ENCODE measurements at places on chromosomes 5 and 9.

DNA sequence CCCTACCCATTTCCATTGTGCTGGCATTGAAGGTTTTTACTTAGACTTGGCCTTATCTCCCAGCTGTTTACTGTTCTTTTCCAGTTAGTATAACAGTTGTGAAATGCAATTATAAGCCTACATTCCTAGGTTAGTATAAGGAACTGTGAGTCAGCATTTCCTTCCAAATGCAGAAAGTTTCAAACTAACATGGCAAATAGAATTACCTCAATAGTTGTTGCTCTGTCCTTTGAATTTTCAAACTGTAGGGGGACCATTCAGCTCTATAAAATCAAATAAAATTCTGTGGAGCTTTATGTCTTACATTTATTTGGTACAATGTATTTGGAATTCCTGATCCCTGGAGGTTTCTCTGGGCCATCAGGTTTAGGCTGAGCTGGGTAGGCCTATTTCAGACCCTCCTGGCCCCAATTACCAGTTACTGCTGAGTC lies 47.2 kb downstream of the ARHGEF28 start:
- DNase-seq = no peak

DNA sequence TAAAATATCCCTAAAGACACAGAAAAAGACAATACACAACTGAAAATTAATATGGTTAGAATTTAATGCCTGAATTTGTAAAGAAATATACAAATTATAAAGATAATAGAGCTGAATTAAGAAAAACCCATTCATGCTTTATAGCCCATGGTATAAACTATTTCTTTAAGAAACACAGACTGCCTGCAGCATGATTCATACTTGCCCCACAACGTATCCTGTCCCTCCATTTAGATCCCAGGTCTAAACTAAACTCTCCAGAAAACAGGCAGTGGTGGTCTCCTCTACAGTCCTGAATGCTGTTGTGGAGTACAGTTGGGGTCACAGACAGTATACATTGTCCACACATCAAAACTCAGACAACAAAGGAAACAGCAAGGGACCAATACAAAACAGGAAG lies 24.8 kb downstream of the IL6ST start:
- DNase-seq = no peak

DNA sequence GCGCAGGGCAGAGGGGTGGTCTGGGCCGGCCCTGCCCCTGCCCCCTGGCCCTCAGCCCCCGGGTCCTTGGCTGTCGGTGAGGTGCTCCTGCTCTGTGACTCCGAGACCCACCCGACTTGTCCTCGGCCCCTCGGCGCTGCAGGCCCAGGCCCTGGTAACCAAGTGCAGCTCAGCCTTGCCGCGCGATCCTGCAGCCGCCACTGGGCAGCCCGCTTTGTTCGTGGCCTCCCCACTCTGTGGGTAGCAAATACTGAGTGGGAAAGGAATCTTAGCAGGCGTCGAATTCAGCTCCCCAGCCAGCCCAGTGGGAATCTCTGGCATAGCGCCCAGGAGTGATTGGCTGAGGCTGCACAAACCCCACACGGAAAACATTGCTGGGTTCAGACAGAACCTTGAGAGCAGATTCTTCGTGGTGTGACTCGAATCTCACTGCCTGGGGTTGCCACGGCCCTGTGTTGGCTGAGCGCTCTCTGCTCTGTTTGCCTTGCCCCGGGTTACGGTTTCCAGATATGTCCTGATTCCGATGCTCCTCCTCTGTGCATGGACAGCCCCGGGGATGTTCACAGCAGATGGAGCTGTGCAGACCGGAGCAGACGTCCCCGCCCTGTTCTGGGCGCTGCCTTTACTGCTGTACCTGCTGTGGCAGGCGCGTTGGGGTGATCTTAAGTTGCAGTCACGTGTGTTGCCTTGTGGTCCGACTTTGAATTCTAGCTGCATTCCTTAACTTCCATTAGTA lies 13.4 kb upstream of the EXOC3 start:
- DNase-seq = no peak

DNA sequence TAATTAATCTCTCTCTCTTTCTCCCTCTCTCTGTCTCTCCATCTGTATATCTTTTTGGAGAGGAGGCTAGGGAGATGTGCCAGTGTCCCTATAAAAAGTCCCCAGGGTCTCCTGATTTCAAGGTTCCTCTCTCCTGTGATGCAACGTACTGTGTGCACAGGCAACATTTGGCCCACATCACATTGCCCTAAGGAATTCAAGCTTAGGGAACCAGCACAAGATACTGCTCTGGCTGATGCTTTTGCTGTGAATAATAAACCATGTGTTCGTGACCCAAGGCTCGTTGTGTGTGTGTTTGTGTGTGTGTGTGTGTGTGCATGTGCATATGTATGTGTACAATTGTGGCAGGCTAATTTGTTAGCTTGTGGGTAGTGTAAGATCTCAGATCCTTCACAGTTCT lies 9.7 kb downstream of the SPATA9 start:
- no peak for DNase-seq

DNA sequence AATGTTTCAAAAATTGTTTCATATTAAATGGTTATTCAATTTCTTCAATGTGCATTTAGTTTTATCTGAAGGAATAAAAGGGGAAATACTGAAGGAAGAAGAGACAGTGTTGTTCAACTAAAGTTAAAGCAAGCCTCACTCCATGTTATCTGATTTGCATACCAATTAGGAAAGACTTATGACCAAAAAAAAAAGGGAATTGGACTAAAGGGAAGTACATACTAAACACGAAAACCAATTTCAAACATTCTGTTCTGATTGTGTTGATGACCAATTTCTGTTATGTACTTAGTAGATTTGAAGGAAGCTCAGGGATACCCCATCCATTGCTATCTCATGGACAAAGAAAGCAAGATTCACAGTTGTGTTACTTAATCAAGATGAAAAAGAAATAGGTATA lies 4.9 kb upstream of the GAPT start:
- no peak for DNase-seq

GRCh38 chr9:25254051-25254450 lies 424.2 kb downstream of the TUSC1 start:
- no peak for DNase-seq

DNA sequence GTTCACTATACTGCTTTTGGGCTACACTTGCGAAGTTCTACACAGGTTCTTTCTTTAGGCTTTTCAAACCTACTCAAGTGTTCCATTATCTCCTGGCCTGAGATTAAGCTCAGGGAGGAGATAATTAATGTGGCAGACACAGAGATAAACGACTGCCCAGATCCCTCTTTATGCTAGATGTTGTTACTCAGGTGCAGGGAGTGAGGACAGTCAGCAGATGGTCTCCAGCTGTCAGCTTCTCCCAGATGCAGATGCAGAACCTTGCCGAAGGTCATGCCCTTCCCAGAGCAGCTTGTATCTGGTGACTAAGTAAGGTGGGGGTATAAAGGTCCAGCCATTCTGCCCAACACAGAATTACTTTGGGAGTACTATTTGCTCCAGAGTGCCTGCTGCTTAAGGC lies 166.2 kb downstream of the ZNF462 start:
- DNase-seq = no peak

GRCh38 chr5:36367524-36367923 lies 65.8 kb upstream of the RANBP3L start:
- DNase-seq = no peak

DNA sequence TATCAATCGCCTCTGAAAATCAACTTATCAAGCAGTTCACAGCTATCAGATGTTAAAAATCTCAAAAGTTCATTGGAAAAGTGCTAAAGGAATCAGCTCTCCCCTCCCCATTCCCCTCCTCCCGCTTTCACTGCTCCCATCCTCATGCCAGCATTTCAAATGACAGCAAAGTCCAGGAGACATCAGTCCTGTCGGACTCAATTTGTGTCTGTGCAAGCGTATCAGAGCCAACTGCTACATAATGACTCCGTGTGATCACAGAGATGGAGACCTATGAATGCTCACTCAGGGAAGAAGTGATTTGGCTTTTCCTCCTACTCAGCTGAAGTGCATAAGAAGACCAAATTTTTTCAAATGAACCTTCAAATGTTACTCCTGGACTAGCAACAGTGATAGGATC lies 937.2 kb upstream of the DMAC1 start:
- no peak for DNase-seq

DNA sequence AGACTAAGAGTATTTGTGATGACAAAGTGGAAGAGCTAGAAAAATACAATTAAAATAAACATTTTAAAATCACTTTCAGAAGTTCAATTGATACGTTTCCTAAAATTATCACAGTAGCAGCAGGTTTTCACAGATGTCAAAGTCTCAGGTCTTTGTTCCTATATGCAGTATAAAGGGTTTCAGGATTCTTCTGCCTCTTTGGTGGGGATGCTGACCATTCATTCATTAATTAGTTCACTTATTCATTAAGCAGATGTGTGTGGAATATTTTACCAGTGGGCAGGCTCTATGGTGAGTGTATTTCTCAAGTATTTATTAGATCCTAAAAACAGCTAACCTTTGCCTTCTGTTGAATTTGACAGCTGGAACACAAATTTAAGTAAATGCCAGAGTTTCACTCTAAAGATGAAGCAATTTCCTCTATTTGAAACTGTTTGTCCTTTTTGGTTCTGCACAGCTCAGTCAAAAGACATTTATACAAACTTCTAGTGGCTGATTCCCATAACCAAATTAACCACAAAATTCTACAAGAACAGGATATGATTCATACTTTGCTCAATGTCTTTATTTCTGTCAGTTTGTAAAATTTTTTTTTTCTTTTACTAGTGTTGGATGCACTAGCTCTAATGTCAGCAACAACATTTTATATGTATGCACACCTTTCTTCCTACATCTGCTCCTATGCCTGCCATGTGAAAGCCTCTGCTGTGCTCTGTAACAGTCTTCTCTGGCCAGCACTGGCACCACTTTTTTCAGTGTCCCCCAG lies 75.9 kb upstream of the PRR16 start:
- no peak for DNase-seq

All from neural crest cell (in vitro differentiated cells).